ENCODE measurements at places on chromosomes 3 and 15. TPM values are rescaled to one million over a fixed set of nuclear protein-coding genes. Genes with fewer than 3 reads are reported as not detected.

The DNAH12 gene
- 0.08 TPM for total RNA-seq

The OR5H1 gene
- total RNA-seq: not detected

The BFSP2 gene
- total RNA-seq: not detected

The SEMA3G gene
- 2.7 TPM for total RNA-seq

The EOGT gene
- 19.6 TPM for total RNA-seq

The ZPLD1 gene
- not detected for total RNA-seq

The MESP2 gene
- total RNA-seq: 0.40 TPM

The UROC1 gene
- total RNA-seq: not detected

The CDHR4 gene
- not detected for total RNA-seq

The PLCB2 gene
- 4.2 TPM for total RNA-seq

The IP6K2 gene
- total RNA-seq: 53.1 TPM

The ITIH1 gene
- total RNA-seq: 0.12 TPM

The ZNF35 gene
- 6.5 TPM for total RNA-seq

The KLHL6 gene
- total RNA-seq: 0.76 TPM

The SLC28A2 gene
- total RNA-seq: not detected

The NLGN1 gene
- 0.44 TPM for total RNA-seq

The SLC9A9 gene
- 14.6 TPM for total RNA-seq

The CTDSPL gene
- 27.2 TPM for total RNA-seq

The ANKRD63 gene
- not detected for total RNA-seq

The GREM1 gene
- 9.2 TPM for total RNA-seq

The CHRM5 gene
- not detected for total RNA-seq

The GCHFR gene
- 13.0 TPM for total RNA-seq

The ARPP21 gene
- total RNA-seq: not detected

The DOCK3 gene
- total RNA-seq: 0.84 TPM

The TMEM207 gene
- total RNA-seq: not detected
